ENCODE measurements at places on chromosomes 2 and 18. TPM values are rescaled to one million over a fixed set of nuclear protein-coding genes. Genes with fewer than 3 reads are reported as not detected.

RTP5 gene
- not detected for total RNA-seq

PRKCE gene
- 12.5 TPM for total RNA-seq

ZNF385B gene
- total RNA-seq, result 3.2 TPM

CCDC85A gene
- 4.0 TPM for total RNA-seq

TMEM178A gene
- total RNA-seq, result 5.0 TPM

DNA sequence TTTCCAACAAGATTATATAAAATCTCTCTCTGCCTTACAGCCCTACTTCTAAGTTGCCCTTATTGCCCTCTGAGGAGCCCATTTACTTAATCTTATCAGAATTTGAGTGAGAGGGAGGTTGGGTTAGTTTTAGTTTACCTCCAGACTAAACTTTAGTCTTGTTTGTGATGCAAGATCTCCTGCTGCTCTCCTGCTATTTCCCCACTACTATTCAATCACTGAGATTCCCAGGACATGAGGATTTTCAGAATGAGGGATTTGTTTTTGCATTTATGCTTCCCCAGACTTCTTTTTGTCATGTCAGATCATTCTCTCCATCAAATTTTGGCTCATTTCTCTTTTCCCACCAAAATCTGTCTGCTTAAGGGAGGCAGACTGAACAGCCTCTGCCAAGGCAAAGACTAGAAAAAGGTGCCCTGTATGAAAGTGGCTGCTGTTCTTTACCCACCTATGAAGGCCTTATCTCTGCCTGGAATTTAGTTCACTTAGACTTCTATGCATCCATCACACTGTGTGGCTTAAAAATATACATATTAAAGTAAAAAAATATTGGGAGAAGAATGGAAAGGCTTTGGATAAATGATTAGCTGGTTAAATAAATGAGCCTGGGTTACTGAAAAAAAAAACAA, 401.3 kb downstream of the PID1 start:
- no peak for DNase-seq

DNA sequence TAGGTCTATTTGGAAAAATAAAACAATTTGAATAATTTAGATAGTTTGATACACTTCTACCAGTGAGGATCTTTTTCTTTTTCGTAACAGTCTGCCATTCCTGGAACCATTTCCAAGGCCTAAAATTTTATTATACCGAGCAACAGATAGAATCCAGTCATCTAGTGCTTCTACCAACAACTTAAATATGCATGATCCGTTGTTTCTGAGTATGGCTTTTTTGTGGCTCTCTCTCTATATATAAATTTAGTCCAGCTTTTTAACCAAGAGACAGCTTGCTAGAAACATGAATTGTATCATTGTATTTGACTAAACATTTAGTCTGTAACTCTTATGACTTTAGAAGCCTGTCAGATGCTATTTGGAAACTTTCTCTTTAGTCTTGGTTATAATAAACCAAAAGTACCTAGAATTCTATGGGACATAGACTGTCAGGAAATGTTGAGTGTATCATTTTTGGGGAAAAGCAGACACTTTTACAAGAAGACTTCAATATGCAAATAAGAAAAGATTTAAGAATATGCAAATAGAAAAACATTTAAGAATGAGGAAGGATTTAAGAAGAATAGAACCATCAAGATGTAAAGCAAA, 161.4 kb downstream of the ZEB2 start:
- DNase-seq, result no peak

DNA sequence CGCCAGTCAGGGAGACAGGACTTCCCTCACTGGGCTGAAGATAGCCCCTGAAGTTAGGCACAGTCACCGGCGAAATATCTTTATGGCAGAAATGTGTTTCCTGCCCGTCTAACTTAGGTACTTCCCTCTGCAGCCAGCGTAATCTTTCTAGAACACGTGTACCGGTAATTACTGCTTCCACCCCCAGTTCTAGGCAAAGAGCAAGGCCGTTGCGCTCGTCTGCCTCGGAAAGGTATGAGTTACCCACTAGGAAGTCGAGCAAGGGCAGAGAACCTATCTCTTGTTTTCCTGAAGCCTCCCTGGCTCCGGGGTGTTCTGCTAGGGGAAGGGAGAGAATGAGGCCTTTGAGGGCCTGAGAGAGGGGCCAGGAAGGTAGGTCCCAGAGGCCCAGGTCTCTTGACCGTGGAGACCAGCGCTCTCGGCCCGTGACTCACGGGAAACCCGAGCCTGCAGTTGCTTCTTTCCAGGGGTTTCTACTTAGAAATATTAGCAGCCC, 70.0 kb downstream of the TWSG1 start:
- DNase-seq, result no peak

Measured in esophagus muscularis mucosa (tissue), 4 donors.